Endothelial cell of umbilical vein (primary cell): ENCODE measurements at places on chromosomes 12 and 14.

DNA sequence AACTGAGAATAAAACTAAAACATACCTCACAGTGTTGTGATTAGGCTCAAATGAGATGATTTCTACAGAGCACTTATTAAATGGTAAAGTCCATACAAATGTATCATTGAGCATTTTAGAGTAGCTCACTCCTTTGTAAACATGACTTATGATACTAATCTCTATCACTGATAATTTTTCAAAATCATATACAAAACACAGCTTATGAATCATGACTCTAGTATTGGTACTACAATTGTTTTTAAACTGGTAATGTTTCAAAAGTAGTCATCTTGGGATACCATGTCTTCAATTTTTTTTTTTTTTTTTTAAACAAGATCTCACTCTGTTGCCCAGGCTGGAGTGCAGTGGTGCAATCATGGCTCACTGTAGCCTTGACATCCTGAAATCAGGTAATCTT lies 40.1 kb upstream of the KRR1 start:
- H3K4me1 ChIP-seq: peaks cover 20% of the 10 kb centered on the region
- DNase-seq: no peak
- H3K27me3 ChIP-seq: no peaks in the 10 kb centered on the region
- H3K36me3 ChIP-seq: no peaks in the 10 kb centered on the region
- H3K4me3 ChIP-seq: no peak overlapping the region

DNA sequence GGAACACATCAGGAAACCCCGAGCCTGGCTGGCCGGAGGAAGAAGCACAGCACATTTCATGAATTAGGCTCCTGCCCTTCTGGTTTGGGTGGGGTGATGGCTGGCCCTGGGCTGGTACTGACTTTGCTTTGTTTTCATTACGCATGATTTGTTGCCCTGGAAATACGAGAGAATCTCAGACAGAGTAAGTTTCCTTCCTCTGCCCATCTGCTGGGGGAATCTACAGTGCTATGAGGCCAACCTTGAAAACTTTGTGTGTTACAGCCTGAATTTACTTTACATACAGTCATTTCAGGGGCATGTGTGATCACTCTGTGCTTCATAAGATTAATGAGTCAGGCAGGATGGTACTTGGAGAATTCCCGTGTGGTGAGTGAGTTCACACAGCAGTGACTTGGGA lies 20.5 kb upstream of the SLC5A8 start:
- no peaks in the 10 kb centered on the region for H3K36me3 ChIP-seq
- no peaks in the 10 kb centered on the region for H3K4me1 ChIP-seq
- no peak overlapping the region for H3K4me3 ChIP-seq
- H3K27ac ChIP-seq: no peak overlapping the region
- DNase-seq: no peak
- no peaks in the 10 kb centered on the region for H3K27me3 ChIP-seq

DNA sequence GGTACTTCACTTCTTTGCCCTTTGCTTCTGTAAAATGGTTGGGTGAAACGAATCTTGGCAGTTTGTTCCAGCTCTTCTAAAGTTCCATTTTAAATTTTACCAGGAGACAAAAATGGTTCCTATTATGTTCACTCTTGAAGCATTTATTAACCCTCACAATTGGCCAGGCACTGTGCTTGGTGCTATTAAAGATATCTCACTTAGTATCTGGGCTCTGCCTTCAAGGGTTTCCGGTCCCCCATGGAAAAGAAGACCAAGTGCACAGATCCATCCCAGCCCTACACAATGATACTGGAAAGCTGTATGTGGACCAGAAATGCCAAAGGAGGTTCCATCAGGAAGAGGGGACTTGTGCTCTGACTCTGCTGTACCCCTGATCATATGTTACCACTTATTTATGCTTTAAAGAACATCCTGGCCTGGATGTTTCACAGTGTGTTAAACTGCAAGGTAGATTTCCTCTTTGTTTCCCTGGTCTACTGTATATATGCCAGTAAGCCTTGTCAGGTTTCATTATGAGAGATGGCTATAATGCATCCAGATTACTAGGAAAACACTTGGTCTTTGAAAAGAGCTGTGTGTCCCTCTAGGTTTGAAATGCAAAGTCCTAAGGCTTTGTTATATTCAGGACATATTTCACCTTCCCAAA lies 154.8 kb downstream of the PRKCH start:
- H3K4me1 ChIP-seq: peaks cover 69% of the 10 kb centered on the region
- no peaks in the 10 kb centered on the region for H3K27me3 ChIP-seq
- DNase-seq: no peak

DNA sequence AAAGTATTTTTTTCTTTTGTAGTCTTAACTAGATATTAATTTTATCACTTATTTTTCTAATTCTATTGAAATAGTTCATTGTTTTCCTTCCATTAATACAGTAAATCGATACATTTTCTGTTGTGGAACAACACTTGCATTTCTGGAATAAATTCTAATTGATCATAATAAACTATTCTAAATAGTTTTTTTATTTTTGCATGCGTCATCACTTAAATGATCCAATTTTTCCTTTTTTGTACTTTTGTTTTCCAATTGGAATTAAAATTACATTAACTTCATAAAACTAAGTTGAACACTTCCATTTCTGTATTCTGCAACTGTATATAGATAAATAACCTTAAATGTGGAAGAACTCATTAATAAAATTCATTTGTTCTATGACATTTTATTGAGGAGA lies 202.5 kb downstream of the KCNC2 start:
- no peaks in the 10 kb centered on the region for H3K27me3 ChIP-seq
- no peak for DNase-seq
- no peaks in the 10 kb centered on the region for H3K4me1 ChIP-seq
- H3K27ac ChIP-seq: no peak overlapping the region
- no peaks in the 10 kb centered on the region for H3K36me3 ChIP-seq

GRCh38 chr12:68578765-68579164 lies 31.9 kb upstream of the RAP1B start:
- H3K4me3 ChIP-seq: no peak overlapping the region
- H3K36me3 ChIP-seq: no peaks in the 10 kb centered on the region
- no peaks in the 10 kb centered on the region for H3K27me3 ChIP-seq
- no peaks in the 10 kb centered on the region for H3K4me1 ChIP-seq
- no peak overlapping the region for H3K27ac ChIP-seq
- no peak for DNase-seq

DNA sequence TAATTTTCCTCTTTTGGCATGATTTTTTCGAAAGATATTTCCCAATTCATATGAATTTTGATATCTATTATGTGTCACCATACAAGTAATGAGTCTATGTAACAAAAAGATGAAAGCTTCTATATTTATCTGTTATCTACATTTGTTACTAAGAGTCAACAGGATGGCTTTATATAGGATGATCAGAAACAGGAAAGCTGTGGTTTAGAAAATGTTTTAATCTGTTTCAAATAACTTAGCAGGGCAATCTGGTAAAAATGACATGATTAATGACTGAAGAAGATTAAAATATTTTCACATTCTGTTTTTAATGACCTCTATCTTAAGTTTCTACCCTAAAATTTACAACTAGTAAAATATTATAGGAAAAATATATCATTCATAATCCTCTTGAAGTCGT lies 105.8 kb downstream of the MSRB3 start:
- DNase-seq: no peak
- no peaks in the 10 kb centered on the region for H3K4me1 ChIP-seq
- H3K36me3 ChIP-seq: no peaks in the 10 kb centered on the region
- no peak overlapping the region for H3K4me3 ChIP-seq

- no peak for DNase-seq
- no peaks in the 10 kb centered on the region for H3K36me3 ChIP-seq
- H3K4me3 ChIP-seq: no peak overlapping the region
- no peaks in the 10 kb centered on the region for H3K27me3 ChIP-seq
- H3K27ac ChIP-seq: no peak overlapping the region
Observed at GRCh38 chr12:41055875-41056577, 132.1 kb upstream of the PDZRN4 start.

DNA sequence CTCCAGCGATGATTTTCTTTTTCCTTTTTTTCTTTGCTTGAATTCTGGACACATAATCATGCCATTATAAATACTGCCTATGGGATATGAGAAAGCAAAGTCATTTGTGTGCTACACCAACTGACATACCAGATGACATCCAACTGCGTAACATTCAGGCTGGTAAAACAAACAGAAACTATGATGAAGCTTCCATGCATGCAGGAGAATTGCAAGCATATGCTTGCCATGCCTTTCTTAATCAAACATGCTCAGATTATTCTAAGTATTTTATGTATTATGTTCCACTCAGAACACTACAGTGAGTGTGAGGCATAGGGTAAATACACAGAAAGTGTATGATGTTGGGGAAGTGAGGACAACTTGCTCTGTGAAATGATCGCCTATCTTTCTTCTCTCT lies 97.4 kb downstream of the C12orf50 start:
- no peak for DNase-seq
- H3K27me3 ChIP-seq: no peaks in the 10 kb centered on the region
- no peak overlapping the region for H3K4me3 ChIP-seq
- H3K4me1 ChIP-seq: no peaks in the 10 kb centered on the region
- H3K36me3 ChIP-seq: no peaks in the 10 kb centered on the region

DNA sequence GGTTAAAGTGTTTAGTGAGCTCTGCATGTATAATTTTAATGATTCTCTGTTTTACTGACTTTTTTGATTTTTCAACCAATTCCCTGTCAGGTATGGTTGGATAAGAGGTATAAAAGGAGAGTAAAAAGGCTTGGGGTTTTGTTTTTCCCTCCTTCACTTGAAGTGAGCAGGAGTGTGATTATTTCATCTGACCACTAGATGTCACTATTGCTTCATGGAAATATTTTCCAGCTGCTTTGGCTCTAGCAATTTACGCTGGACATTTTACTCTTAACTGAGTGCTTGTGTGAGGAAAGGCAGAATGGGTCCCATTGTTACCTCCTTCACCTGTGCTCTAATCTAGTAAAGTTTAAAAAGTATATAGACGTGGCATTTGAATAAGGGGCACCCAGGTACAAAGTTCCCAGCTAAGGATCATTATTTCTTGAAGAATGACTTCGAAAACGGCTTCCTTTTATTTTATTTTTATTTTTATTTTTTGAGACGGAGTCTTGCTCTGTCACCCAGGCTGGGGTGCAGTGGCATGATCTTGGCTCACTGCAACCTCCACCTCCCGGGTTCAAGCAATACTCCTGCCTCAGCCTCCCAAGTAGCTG lies 66.5 kb downstream of the TBC1D30 start:
- no peak overlapping the region for H3K27ac ChIP-seq
- H3K4me1 ChIP-seq: peaks cover 36% of the 10 kb centered on the region
- no peaks in the 10 kb centered on the region for H3K27me3 ChIP-seq
- no peaks in the 10 kb centered on the region for H3K36me3 ChIP-seq
- DNase-seq: peak; percentile 67

- H3K4me1 ChIP-seq: peaks cover 3% of the 10 kb centered on the region
- H3K36me3 ChIP-seq: no peaks in the 10 kb centered on the region
- H3K27ac ChIP-seq: no peak overlapping the region
- H3K4me3 ChIP-seq: no peak overlapping the region
- H3K27me3 ChIP-seq: no peaks in the 10 kb centered on the region
Observed at GRCh38 chr14:99420711-99421110, 59.9 kb downstream of the SETD3 start.

GRCh38 chr12:54191550-54192022 lies 2.8 kb upstream of the SMUG1 start:
- H3K4me1 ChIP-seq: no peaks in the 10 kb centered on the region
- H3K36me3 ChIP-seq: no peaks in the 10 kb centered on the region
- peak; percentile 75 for DNase-seq

GRCh38 chr14:57607086-57607485 lies 113.4 kb upstream of the CCDC198 start:
- H3K4me3 ChIP-seq: no peak overlapping the region
- H3K27ac ChIP-seq: no peak overlapping the region
- no peak for DNase-seq
- no peaks in the 10 kb centered on the region for H3K36me3 ChIP-seq

GRCh38 chr14:87990682-87991081 lies 2.3 kb downstream of the GALC start:
- no peaks in the 10 kb centered on the region for H3K27me3 ChIP-seq
- H3K4me3 ChIP-seq: no peak overlapping the region
- no peak for DNase-seq

DNA sequence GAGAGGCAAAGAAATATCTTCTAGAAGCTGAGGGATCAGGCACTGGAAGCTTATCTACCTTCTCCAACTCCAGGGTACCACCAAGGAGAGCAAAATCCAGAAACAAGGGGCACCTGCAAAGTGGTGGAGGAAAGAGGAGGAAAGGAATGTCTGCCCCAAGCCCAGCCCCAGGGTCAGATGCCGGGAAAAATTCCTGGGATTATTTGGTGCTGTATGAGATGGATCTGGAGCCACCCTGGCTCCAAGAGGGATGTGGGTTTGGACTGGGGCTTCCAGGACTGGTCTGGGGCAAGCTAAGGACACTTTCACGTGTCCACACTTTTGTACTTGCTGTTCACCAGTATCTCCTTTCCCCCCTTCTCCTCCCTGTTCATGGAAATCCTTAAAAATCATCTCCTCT lies 69.8 kb downstream of the DPF3 start:
- DNase-seq: no peak
- no peak overlapping the region for H3K27ac ChIP-seq
- no peak overlapping the region for H3K4me3 ChIP-seq
- no peaks in the 10 kb centered on the region for H3K27me3 ChIP-seq
- H3K4me1 ChIP-seq: no peaks in the 10 kb centered on the region

DNA sequence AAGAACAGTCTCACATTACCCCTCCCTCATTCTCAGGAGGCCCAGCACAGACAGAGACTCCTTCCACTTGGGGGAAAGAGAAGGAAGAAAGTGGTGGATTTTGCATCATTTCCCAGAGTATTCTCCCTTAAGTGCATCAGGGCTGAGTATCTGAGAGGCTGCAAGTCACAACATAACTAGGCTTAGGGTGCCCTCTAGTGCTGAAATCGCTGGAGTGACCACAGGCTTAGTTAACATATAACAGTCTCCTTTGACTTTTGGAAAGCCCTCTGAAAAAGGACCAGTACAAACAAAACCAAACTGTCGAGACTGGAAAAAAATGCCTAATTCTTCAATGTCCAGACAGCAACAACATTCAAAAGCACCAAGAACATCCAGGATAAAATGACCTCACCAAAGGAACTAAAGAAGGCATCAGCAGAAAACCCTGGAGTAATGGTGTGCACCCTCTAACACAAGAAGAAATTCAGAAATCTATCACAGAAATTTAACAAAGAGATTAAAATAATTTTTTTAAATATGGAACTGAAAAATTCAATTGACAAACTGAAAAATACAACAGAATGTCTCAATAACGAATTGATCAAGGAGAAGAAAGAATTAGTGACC lies 412.3 kb downstream of the RPS29 start:
- no peak overlapping the region for H3K4me3 ChIP-seq
- no peaks in the 10 kb centered on the region for H3K4me1 ChIP-seq
- no peaks in the 10 kb centered on the region for H3K27me3 ChIP-seq
- no peaks in the 10 kb centered on the region for H3K36me3 ChIP-seq
- peak; percentile 55 for DNase-seq

GRCh38 chr14:103057028-103057371 lies 349 bp downstream of the CDC42BPB start:
- peak; percentile 32 for DNase-seq
- no peaks in the 10 kb centered on the region for H3K27me3 ChIP-seq
- H3K36me3 ChIP-seq: no peaks in the 10 kb centered on the region
- H3K27ac ChIP-seq: peak overlapping the region; percentile 82

GRCh38 chr14:70887207-70887681 lies 20.0 kb upstream of the PCNX1 start:
- no peak for DNase-seq
- peaks cover 10% of the 10 kb centered on the region for H3K4me1 ChIP-seq
- no peak overlapping the region for H3K4me3 ChIP-seq
- no peaks in the 10 kb centered on the region for H3K36me3 ChIP-seq

- H3K27me3 ChIP-seq: no peaks in the 10 kb centered on the region
- H3K36me3 ChIP-seq: no peaks in the 10 kb centered on the region
- H3K4me1 ChIP-seq: peaks cover 9% of the 10 kb centered on the region
- no peak overlapping the region for H3K27ac ChIP-seq
Observed at GRCh38 chr14:34450958-34451357, 11.1 kb downstream of the SPTSSA start.
